B cell (primary cell): ENCODE measurements at places on chromosomes 1 and 21.

GRCh38 chr1:241521718-241522117, 2.2 kb upstream of the FH start:
- H3K4me1 ChIP-seq, result peaks cover 10% of the 10 kb centered on the region
- H3K27ac ChIP-seq, result no peak overlapping the region
- DNase-seq, result no peak
- H3K36me3 ChIP-seq, result no peaks in the 10 kb centered on the region
- H3K4me3 ChIP-seq, result no peak overlapping the region

DNA sequence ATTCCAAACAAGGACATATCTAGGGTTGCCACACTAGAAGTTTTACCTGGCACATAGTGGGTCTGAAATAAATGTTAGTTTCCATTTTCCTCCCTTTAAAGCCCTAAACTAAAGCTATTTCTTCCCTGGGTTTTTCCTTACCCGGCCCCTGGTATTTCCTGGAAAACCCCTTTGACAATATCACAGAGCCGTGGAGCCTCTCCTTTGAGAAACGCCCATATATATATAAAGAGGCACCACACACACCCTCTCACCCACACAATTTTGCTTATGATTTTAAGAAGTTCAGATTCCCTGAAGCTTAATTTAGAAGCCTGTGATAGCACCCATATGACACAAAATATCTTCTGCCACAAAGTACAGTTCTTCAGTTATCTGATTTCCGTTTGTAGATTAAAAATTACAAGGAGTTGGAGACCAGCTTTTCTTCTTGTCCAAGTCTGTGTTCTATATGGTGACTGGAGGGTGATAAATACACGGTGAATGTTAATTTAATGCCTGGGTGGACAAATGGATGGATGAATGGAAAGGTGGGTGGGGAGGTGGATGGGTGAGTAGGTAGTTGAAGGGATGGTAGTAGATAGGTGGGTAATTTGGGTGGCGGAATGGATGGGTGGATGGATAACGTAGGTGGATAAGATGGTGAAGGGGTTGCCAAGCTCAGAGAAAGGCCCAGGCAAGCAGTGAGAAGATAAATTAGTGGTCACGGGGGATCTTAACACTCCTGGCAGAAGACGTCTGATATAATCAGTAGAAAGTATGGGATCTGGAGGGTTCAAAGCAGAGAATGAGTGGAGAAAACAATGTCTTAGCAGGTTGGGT, 154.4 kb upstream of the FGGY start:
- peaks cover 32% of the 10 kb centered on the region for H3K4me1 ChIP-seq
- no peaks in the 10 kb centered on the region for H3K36me3 ChIP-seq
- DNase-seq, result no peak
- H3K4me3 ChIP-seq, result no peak overlapping the region

DNA sequence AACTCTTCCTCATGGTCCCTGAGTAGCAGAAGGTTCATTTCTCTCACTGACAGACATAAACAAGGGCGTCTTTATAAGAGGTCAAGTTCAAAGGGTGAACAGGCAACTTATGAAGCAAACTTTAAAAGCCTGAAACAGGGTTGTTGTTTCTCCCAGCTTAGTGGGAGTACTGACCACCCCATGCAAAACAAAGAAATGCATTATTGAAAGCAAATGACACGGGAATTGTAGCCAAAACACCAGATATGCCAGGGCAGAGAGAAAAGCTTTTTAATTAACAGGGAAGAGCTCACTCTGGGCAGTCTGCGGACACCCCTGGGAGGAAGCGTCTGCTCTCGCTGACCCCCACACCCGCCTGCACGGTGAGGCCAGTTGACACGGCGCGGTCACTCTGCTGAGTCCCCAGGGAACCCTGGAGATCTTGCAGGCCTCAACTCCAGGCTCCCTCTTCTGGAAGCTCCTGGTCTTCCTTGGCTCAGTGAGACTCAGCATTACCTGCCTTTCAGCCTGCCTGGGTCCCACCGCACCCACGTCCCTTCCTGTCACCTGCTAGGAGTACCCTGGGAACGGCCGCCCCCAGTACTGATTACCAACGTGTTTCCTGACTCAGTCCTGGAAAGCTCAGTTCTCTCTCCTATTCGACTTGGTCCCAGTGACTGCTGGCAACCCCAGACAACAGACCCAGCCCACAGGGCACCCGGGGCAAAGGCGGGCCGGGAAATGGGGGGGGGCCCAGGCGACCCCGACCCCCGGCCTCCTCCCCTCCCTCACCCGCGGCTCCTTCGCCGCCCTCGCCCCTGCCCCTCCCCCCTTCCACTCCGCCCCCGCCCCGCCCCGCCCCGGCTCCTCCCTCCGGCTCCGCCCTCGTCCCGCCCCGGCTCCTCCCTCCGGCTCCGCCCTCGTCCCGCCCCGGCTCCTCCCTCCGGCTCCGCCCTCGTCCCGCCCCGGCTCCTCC, 972 bp downstream of the CFAP410 start:
- H3K27ac ChIP-seq, result peak overlapping the region; percentile 61
- peaks cover 18% of the 10 kb centered on the region for H3K4me1 ChIP-seq

GRCh38 chr1:20141001-20141400, 1.9 kb downstream of the PLA2G2F start:
- no peak overlapping the region for H3K27ac ChIP-seq
- DNase-seq, result no peak
- H3K36me3 ChIP-seq, result no peaks in the 10 kb centered on the region
- H3K4me3 ChIP-seq, result no peak overlapping the region
- H3K4me1 ChIP-seq, result no peaks in the 10 kb centered on the region
- no peaks in the 10 kb centered on the region for H3K27me3 ChIP-seq

GRCh38 chr1:56843544-56843943, 11.1 kb upstream of the C8A start:
- no peak overlapping the region for H3K4me3 ChIP-seq
- no peak overlapping the region for H3K27ac ChIP-seq
- no peak for DNase-seq

GRCh38 chr1:23394684-23395083, 25.0 kb upstream of the ZNF436 start:
- H3K4me1 ChIP-seq, result no peaks in the 10 kb centered on the region
- no peaks in the 10 kb centered on the region for H3K36me3 ChIP-seq
- DNase-seq, result no peak
- H3K27me3 ChIP-seq, result no peaks in the 10 kb centered on the region
- H3K27ac ChIP-seq, result no peak overlapping the region

- no peak for DNase-seq
- H3K27ac ChIP-seq, result no peak overlapping the region
- no peak overlapping the region for H3K4me3 ChIP-seq
- H3K27me3 ChIP-seq, result no peaks in the 10 kb centered on the region
- peaks cover 14% of the 10 kb centered on the region for H3K4me1 ChIP-seq
Measured at GRCh38 chr21:33197496-33197895, 32.2 kb upstream of the IFNAR2 start.
